ENCODE measurements at places on chromosomes 3 and 15.

DNA sequence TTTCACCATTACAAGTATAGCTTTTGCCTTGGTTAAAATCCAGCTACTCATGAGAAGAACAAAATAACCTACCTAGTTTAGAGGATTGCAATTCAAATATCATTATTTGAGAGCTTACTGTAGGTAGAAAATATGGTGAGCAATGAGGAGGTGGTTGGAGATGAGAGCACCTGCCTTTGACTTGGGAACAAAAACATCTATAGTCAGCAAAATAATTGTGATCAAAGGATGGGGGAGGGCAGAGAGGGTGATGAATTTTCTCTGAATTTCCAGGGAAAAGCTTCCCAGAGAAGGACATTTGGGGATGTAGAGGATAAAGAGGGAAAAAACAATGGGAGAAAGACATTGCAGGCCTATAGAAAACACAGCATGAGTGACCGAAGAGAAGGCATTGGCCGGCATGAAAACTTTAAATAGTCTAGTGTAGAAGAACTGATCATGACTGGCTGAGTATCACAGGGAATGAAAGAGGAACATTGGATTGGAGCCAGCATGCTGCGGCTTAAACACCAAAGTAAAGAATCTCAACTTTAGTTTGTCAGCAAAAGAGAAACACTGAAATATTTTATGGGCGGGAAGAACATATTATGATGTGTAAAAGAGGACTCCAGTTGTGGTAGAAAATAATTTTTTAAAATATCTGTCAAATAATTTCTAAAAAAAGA lies 581.3 kb downstream of the UNC13C start:
- H3K27me3 ChIP-seq = peaks cover 2% of the 10 kb centered on the region
- no peaks in the 10 kb centered on the region for H3K36me3 ChIP-seq
- H3K27ac ChIP-seq = no peak overlapping the region

DNA sequence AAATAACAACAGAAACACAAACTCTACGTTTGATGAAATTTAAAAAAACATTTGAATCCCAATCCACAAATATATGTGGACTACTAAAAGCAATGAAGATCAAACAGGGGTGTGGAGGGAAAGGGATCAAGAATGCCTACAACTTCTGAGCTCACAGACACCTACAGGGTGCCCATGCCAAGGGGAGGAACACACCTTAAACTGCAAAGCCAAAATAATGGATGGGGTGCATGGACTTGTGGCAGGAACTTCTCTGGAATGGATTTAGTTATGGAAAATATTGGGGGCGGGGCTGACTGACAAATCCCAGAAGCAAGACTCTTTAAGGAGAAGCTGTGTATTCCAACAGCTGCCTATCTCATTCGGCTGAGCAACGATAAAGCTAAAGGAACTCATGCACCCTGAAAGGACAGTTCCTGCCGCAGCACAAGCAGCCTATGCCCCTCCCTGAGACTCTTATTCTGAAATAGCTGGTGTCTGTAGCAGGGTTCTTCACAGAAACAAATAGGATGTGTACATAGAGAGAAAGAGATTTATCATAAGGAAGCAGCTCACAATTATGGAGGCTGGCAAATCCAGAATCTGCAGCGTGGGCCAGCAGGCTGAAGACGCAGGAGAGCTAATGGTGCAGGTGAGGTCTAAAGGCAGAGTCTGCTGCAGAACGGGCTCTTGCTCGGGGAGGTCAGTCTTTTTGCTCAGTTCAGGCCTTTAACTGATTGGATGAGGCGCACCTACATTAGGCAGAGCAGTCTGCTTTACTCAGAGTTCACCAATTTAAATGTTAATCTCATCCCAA lies 24.5 kb upstream of the PLA2G4D start:
- peaks cover 16% of the 10 kb centered on the region for H3K4me1 ChIP-seq
- H3K27me3 ChIP-seq = peaks cover 22% of the 10 kb centered on the region
- no peak for DNase-seq
- H3K36me3 ChIP-seq = no peaks in the 10 kb centered on the region

DNA sequence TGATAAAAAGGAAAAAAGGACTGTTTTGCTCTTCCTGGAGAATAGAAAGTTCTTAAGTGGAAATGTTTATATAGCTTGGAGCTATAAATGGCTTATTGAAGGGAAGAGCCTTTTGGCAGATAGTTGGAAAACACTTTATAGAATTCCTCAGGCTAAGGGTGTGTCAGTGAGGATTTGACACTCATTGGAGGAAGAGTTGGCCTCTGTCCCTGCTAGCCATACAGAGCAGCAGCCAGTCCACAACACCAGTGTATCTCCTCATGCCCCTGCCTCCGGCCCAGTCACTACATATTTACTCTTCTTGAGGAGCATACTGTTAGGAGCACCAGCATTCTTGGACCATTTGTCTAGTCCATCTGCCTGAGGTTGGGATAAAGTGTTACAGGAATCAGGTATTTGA lies 36.2 kb downstream of the KLHL18 start:
- no peaks in the 10 kb centered on the region for H3K27me3 ChIP-seq
- no peak for DNase-seq
- peaks cover 14% of the 10 kb centered on the region for H3K4me1 ChIP-seq
- H3K27ac ChIP-seq = no peak overlapping the region

GRCh38 chr15:95121191-95121590 lies 889.8 kb downstream of the MCTP2 start:
- H3K4me3 ChIP-seq = no peak overlapping the region
- H3K27me3 ChIP-seq = no peaks in the 10 kb centered on the region
- H3K4me1 ChIP-seq = peaks cover 13% of the 10 kb centered on the region
- no peaks in the 10 kb centered on the region for H3K36me3 ChIP-seq
- no peak overlapping the region for H3K27ac ChIP-seq

DNA sequence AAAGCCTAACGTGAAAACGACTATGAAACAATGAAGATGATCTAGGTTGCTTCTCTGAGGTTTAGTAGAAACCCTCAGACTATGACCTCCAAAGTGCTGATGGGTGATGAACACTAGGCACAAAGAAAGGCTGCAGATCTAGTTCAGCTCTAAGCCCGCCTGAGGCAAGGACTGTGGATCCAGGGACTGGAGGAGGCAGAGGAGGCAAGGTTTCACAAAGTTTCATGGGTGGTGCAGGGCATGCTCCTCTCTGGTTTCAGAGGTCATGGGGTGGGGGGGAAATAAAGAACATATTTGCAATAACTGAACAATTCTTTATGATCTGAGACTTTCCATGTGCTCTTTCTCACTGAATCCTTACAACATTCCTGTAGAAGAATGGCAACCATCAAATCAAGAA lies 679.2 kb downstream of the NTRK3 start:
- no peak for DNase-seq
- no peak overlapping the region for H3K27ac ChIP-seq
- H3K27me3 ChIP-seq = peaks cover 12% of the 10 kb centered on the region
- H3K4me1 ChIP-seq = peaks cover 11% of the 10 kb centered on the region

- DNase-seq = no peak
- H3K4me3 ChIP-seq = no peak overlapping the region
- H3K36me3 ChIP-seq = no peaks in the 10 kb centered on the region
- H3K4me1 ChIP-seq = no peaks in the 10 kb centered on the region
Observed at GRCh38 chr3:7025581-7026300, 164.8 kb downstream of the GRM7 start.

GRCh38 chr15:64856429-64857145 lies 14.9 kb downstream of the PLEKHO2 start:
- DNase-seq = no peak
- H3K4me3 ChIP-seq = no peak overlapping the region
- H3K27me3 ChIP-seq = no peaks in the 10 kb centered on the region
- peak overlapping the region; percentile 83 for H3K27ac ChIP-seq

DNA sequence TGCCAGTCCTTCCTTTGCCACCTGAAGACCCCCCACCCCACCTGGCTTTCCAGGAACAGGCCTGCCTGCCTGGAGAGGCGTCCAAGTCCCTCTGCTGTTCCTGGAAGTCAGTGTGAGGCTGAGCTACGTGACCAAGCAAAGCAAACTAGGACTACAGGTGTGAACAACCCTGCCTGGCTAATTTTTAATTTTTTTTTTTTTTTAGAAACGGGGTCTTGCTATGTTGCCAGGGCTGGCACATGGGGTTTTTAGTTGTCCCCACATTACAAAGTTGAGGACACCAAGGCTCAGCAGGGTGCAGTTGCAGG lies 17.4 kb downstream of the HEMK1 start:
- H3K4me1 ChIP-seq = no peaks in the 10 kb centered on the region
- no peak overlapping the region for H3K27ac ChIP-seq
- H3K4me3 ChIP-seq = no peak overlapping the region
- no peak for DNase-seq
- peaks cover 7% of the 10 kb centered on the region for H3K36me3 ChIP-seq

DNA sequence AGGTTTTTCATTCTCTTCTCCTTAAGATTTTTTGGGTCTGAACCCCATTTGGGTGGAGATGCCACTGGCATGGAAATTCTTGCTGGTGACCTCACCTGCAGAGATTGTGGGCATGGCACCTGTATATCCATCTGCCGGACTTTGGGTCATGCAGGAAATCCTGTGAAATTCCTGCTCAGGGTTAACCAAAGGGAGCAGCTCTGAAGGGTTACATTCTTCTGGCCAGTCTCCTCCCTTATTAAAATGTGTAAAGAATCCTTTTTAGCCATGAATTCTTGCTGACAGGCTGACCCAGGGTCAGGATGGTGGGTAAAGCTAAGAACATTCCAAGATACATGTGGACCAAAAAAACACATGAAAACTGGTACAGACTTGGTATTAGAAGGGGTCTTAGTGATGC lies 27.4 kb downstream of the ARHGEF26 start:
- no peaks in the 10 kb centered on the region for H3K36me3 ChIP-seq
- H3K27me3 ChIP-seq = no peaks in the 10 kb centered on the region
- no peak for DNase-seq
- peaks cover 13% of the 10 kb centered on the region for H3K4me1 ChIP-seq

DNA sequence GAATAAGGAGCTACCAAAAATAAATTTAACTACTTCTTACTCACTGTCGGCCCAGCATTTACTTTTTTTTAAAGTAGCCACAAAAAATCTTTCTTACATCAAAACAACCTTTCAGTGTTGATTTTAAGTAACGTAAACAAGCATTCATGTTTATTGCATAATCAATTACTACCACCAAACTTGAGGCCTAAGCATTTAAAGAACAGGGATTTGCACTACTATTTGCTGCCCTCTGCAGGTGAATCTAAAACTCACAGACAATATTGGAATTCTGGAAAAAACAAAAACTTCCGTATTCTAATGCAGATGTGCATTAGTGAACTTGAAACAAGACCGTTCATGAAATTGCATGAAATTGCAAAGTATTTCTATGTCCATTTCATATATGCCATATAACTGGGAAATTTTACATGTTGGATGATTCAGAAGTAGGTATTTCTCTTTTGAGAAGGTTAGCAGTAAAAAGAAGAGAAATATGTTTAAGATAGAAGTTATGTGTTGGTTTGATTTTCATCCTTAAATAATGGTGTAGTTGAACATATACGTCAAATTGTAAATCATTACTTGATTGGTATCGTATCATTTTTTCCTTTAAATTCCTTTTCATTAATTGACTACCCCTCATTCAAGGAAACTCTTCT lies 55.6 kb downstream of the CGGBP1 start:
- no peak for DNase-seq
- no peak overlapping the region for H3K4me3 ChIP-seq
- peaks cover 2% of the 10 kb centered on the region for H3K4me1 ChIP-seq
- H3K36me3 ChIP-seq = no peaks in the 10 kb centered on the region

- peaks cover 12% of the 10 kb centered on the region for H3K36me3 ChIP-seq
- H3K27me3 ChIP-seq = no peaks in the 10 kb centered on the region
- no peak overlapping the region for H3K4me3 ChIP-seq
- DNase-seq = no peak
Observed at GRCh38 chr3:29721789-29722188, 440.9 kb downstream of the RBMS3 start.

- DNase-seq = no peak
- H3K36me3 ChIP-seq = no peaks in the 10 kb centered on the region
- no peak overlapping the region for H3K4me3 ChIP-seq
Observed at GRCh38 chr15:90654233-90655136, 62.7 kb upstream of the BLM start.

- no peaks in the 10 kb centered on the region for H3K4me1 ChIP-seq
- H3K4me3 ChIP-seq = no peak overlapping the region
- H3K27ac ChIP-seq = no peak overlapping the region
- no peaks in the 10 kb centered on the region for H3K27me3 ChIP-seq
Observed at GRCh38 chr3:182947888-182948287, 32.5 kb downstream of the DCUN1D1 start.

DNA sequence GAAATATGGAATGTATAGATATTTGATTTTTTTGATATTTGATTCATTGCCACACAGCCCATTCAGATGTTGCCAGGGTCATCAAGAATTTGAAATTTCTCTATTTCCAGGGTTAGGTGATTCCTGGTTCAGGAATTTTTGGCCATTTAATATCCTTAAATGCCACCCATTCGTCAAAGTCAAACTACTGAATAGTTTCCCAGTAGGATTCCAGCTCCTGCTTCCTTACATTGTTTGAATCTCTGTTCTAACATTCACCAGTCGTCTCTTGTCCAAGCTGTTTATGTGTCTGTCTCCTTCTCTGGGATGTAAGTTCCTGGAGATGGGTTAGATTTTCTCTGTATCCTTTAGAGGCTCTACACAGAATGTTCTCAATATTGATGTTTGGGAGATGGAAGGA lies 124.9 kb upstream of the TLE3 start:
- H3K27ac ChIP-seq = no peak overlapping the region
- H3K27me3 ChIP-seq = peaks cover 11% of the 10 kb centered on the region
- no peak for DNase-seq
- no peak overlapping the region for H3K4me3 ChIP-seq

DNA sequence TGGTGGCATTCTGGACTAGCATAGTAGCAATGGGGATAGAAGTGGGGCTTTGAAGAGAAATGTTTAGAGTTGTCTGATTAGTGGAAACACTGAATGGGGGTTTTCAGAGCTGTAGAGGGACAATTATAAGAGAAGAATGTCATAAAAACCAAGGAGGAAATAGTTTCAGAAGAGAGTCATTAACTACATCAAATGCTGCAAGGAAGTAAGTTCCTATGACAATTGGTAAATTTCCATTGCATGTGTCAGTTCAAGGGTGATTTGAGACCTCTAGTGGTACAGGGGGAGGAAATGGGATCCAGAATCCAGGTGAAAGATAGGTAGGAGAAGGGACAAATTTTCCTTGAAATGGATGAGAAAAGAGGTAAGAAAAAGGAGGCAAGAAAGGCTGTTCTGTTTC lies 68.3 kb upstream of the TBC1D5 start:
- H3K27me3 ChIP-seq = no peaks in the 10 kb centered on the region
- no peak for DNase-seq

- no peak for DNase-seq
- H3K27me3 ChIP-seq = no peaks in the 10 kb centered on the region
- no peaks in the 10 kb centered on the region for H3K4me1 ChIP-seq
- peaks cover 41% of the 10 kb centered on the region for H3K36me3 ChIP-seq
Observed at GRCh38 chr3:37149257-37149656, 25.1 kb downstream of the LRRFIP2 start.

DNA sequence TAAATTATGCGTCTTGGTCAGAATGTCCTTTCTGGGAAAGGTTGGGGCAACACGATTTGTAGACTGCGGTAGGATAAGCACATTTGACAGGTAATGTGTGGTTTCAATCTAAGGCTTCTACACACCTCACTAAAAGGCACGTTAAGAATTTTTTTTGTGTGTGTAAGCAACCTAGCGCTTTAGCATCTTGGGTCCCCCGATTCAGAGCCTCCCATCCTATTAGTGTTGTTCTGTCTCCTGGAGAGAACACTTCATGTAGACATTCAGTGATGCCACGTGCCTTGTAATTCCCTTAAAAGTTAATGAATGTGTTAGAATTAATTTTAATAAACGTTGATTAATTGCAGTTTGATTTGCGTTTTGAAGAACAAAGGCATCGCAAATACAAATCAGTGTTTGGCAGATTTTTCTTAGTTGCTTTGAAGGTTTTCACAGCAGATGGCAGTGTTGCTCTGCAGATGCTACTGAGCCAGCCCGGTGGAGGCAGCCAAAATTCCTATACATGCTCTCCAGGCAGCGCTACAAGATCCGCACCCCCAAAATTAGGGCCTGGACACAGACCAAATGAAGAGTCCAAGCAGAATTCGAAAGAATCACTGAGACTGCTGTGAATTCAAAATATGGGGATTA lies 63.5 kb downstream of the OTOL1 start:
- H3K4me1 ChIP-seq = peaks cover 27% of the 10 kb centered on the region
- H3K4me3 ChIP-seq = peak overlapping the region; percentile 47
- peak; percentile 69 for DNase-seq
